ENCODE measurements at places on chromosomes 4 and X.

GRCh38 chr4:127523369-127523768, 109.4 kb upstream of the INTU start:
- DNase-seq, result no peak

DNA sequence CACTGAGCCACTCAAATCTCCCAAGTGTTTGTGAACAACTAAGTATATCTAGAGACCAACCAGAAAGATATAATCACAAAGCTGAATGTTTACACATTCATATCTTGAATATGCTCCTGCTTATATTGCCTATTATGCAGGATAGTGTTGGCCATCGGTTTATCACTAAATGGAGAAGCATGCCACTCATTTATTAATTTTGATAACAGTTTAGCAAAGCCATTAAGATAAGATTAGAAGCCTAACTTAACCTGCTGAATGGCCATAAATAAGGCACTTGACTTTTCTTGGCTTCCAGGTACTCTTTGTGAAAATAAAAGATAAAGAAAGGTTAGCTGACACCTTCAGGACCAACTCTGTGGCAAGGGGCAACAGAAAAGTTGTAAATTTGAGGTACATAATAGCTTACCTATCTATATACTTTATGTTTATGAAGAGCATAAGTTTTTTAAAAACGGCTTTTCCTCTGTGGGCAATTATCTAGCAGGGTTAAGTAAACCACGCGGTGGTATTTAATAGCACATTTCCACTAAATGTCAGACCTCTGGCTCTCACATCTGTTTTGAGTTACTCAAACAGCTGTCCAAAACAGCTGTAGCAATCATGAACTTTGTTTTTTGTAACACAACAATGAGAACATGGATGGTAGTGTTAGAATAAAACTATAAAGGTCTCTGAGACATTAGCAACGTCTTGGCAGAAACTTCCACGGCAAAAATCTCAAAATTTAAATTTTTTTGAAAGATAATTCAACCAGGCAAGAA, 58.8 kb upstream of the FTHL17 start:
- no peak for DNase-seq

DNA sequence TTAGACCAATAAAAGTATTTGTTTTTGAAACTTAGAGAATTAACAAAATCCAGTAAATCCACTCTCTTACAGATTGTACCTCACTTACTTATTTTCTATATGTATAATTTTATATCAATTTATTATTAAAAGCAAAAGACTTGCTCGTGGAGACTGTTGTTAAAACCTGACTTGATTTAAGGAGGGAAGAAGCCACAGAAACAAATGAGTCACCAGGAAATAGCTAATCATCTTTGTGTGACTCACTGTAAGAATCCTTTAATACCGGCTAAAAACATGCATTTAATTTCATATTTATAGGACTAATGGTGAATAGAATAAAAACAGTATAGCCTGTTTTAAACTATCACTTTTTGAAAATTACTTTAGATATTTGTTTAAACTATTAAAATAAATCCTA, 29.9 kb upstream of the UBE2NL start:
- no peak for DNase-seq

- DNase-seq, result no peak
Observed at GRCh38 chrX:86604607-86605006, 456.4 kb downstream of the DACH2 start.

DNA sequence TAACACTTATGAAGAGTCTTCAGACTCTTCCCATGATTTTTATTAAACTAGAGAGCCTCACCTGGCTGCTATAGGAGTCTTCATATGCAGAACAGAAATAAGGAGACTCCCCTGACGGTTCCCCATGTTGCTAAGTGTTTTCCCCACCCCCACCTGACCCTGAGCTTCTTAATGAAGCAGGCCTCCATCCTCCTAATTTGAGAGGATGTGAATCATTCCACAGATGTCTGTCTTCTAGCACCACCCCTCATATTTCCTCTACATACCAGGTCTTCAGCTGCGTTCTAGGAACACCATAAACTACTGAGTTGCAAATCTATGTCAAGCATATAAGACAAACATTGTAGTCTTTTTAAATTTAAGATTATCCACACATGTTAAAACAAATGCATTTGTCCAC, 36.9 kb downstream of the RP2 start:
- no peak for DNase-seq

DNA sequence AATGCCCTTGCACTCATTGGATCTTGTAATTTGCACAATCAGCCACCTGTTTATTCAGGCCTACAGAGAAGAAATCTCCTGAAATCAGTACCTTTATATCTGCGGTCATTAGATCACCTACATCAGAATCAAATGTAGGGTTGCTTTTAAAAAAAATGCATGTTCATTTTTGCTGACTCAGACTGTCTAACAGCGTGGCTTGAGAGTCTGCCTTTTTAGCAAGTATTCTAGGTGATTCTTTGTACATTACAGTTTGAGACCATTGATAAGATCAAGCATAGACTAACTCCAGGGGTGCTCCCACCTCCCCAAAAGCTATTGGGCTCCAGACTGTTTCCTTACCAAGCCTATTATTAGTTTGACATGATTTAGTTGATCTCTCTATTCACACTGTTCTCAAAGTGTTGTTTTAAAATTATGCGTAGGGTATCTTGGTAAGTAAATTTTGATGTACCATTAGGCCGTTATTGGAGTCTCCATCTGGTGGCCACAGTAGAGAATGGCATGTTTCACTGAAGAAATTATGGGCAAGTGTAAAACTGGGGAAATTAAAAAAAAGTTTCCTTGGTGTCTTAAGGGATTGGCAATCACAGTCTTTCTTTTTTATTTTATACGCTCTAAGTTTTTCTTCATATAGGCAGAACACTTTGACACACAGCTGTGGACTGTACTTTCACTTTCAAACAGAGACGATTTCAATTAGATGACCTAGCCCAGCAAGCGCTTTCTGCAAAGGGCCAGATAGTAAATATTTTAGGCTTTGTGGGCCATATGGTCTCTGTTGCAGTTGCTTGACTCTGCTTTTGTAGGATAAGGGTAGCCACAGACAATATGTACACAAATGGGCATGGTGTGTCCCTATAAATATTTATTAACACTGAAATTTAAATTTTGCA, 33.7 kb upstream of the MSL3 start:
- DNase-seq, result no peak

- no peak for DNase-seq
Observed at GRCh38 chr4:89660444-89661172, 176.4 kb downstream of the SNCA start.

- DNase-seq, result no peak
Observed at GRCh38 chr4:163764569-163764968, 270.1 kb downstream of the TMA16 start.

- no peak for DNase-seq
Observed at GRCh38 chr4:55795341-55795740, 24.2 kb upstream of the EXOC1L start.

- DNase-seq, result no peak
Observed at GRCh38 chrX:78514852-78515251, 144.3 kb downstream of the RTL3 start.

- no peak for DNase-seq
Observed at GRCh38 chr4:13514722-13515121, 29.6 kb downstream of the NKX3-2 start.

DNA sequence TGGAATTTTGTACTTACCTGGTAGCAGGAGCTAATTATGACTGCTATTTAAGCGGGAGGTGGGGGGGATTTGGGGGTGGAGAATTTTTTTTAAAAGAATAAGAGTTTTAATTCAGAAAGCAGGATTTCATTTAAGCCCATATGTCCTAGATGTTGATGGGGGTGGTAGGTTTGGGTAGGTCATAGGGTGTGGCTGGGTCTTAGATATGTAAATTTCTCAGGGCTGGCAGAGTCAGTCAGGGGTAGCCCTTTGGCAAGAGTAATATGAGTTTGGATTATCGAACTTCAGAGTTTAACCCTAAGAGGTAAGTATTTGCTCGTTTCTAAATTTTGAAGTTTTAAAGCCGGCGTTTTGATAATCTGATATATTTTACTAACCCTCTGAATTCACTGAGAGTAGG, 35.2 kb upstream of the COX18 start:
- no peak for DNase-seq

GRCh38 chr4:25020236-25020635, 10.5 kb downstream of the LGI2 start:
- DNase-seq, result no peak

GRCh38 chr4:86334020-86334750, 25.7 kb downstream of the MAPK10 start:
- DNase-seq, result no peak

GRCh38 chrX:70878902-70879301, 29.6 kb downstream of the TEX11 start:
- DNase-seq, result no peak

DNA sequence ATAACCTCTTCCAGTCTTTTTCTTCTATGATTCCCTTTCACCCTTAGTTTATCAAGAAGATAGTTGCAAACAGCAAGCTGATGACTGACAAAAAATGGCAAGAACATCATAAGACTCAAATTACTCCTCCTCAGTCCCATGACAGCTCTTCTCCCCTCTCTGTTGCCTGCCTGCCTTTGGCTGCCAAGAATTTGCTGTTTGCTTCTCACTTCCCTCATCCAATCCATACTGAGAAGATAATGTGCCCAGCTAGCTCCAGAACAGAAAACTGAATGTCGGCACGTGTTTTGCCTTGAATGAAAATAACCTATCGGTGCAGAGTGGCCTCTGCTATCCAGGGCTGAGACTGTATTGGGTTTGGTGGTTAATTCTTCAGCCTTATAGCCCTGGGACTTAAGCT, 192.1 kb downstream of the PPARGC1A start:
- no peak for DNase-seq

GRCh38 chrX:111881715-111882114, 5.7 kb downstream of the TRPC5OS start:
- no peak for DNase-seq

DNA sequence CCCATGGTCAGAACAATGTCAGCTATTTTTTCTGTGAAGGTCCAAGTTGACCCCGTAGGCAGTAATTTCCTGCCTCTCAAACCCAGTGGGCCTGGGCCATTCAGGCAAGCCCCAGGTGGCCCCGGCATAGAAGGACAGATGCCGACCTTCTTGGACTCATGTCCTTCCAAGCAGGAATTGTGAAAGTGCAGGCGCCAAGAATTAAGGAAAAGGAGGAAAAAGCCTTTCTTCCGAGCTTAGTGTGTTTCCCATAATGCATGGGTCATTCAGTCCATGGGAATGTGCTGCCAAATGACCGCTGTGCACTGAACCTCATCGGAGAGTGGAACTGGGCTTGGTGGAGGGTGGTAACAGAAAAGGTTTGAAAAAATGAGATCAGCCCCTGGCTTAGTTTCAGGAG, 196.5 kb upstream of the HS3ST1 start:
- DNase-seq, result no peak
